Stimulated activated CD8-positive, alpha-beta memory T cell treated with anti-CD3 and anti-CD28 coated beads, Interleukin-7, amount 100 ng/mL, for 1 hour (primary cell): ENCODE measurements at places on chromosomes 3 and 15.

DNA sequence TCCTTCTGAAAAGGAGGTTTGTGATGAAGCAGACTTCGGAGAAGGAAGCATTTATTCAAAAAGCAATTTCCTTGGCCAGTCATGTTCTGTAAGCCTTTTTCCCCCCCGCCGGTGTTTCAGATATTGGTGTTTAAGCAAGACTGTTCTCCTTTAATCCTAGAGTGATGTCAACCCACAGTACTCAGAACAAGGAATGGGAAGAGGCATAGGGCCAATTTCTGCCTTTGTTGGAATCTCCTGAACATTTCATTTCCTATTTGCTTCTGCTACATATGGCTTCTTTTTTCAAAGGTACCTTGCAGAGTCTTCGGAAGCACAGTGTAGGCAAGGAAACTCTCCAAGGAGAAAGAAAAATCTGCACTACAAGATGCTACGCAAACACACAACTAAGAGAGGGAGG is 713.1 kb upstream of the CFAP20DC start:
- DNase-seq: no peak

GRCh38 chr3:188198001-188198400 is 44.0 kb downstream of the LPP start:
- DNase-seq: no peak

GRCh38 chr3:104614564-104614963 is 752.1 kb upstream of the ALCAM start:
- DNase-seq: no peak

GRCh38 chr15:74775132-74775562 is 6.7 kb upstream of the CSK start:
- no peak for DNase-seq

DNA sequence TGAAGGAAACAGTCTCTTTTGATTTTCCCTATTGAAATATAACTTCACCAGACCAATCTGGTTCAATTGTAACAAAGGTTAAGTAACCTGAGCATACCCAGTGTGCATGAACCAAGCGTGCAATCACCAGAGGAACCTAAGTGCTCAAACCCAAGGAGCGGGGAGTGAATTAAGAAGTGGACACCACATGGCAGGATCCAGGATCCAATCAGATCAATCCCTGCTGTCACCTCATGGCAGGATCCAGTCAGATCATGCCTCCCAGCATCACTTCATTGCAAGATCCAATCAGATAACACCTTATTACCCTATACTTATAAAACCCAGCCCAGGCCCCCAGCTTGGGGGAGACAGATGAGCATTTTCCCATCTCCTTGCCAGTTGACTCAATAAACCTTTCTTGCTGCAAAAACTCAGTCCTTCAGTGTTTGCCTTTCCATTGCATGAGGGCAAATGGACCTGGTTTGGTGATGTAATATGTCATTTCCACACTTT is 38.9 kb upstream of the RNU6-1 start:
- no peak for DNase-seq

DNA sequence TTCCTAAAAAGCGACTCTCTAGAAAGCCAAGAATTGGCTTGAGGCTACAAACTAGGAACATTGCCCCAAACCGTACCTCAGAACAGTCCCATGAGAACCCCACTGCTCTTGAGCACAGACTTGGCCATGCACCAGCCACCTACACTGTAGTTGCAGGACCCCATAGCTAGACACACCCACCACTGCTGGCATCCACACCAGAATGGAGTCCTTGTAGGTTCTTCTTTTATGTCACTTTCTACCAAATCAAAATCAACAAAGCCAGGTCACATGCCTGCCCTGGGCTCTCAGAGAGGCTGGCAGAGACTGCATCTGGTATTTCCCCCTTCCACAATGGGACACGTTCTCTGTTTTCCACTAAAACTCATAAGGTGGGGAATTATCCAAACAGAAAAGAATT is 290.5 kb downstream of the SHOX2 start:
- no peak for DNase-seq

- DNase-seq: no peak
These were observed 11.0 kb upstream of the RAB7A start for GRCh38 chr3:128714887-128715491.

- DNase-seq: no peak
These were observed 3.3 kb downstream of the STRA6 start for GRCh38 chr15:74199297-74199652.

DNA sequence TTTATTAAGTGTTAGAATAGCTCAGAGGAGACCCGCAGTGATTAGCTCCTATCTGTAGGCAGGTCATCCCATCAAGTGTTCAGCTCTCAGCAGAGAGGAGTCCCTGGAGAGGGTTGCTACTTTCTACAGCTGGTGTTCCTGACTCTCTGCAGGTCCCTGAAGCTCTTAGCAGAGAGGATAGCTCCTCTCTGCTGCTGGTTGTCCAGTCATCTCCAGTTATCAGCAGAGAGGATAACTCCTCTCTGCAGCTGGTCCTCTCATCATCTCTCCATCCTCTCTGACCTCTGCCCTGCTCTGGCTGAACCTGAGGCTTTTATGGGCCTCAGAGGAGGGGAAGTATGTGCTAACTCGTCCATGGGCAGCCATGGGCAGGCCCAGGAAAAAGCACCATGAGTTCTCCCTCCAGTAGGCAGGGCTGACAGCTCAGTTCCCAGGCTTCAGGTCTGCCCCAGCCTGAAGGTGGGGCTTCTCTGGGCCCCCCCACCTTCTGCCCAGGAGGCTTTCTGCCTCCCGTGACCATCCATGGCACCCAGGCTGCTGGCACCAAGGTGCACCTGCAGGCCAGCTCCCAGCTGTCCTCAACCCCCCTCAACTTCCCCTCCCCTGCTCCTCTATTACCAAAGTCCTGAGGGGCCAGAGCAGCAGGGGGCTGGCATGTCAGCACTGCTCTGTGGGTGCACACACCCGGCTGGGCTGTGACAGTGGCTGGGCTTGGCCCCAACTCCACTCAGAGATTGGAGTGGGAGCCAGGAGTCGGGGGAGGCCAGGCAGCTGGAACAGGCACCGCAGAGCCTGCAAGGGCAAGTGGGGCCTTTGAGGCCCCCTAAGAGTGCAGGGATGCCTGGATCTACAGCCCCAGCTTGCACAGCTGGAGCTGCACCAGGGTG is 98.9 kb upstream of the FRMD4B start:
- DNase-seq: no peak

DNA sequence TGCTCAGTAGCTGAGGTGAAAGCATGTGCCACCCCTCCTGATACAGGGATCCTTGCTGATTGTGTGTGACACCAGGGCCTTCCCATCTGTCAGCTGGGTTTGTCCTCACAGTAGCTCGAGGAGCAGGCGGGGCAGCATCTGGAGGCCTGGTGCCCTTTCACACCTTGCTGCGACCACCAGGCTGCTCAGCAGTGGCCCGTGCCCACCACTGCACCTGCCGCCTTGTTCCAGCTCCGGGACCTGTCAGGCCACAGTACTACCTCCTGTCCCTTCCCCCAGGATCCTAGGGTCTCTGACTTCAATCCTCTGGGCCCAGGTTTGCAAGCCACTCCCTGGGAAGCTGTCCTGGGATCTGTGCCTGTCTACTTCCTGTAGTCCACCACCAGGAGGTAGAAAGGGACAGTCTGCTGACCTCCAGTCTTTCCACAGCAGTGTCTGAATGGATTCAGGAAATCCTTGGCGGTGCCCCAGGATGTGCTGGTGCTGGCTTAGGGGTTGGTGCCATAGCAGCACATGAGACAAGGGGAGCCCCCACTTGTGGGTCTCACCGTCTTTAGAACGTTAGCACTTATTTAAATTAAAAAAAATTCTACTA is 27.5 kb downstream of the APBA2 start:
- no peak for DNase-seq

GRCh38 chr3:62149962-62150361 is 223.4 kb downstream of the FEZF2 start:
- DNase-seq: no peak
